ENCODE measurements at places on chromosomes 7 and 10.

GRCh38 chr10:14487488-14487883, 156.8 kb upstream of the FRMD4A start:
- DNase-seq: peak; percentile 59

- no peak for DNase-seq
Measured at GRCh38 chr7:143463556-143463955, 14.1 kb upstream of the TAS2R41 start.

DNA sequence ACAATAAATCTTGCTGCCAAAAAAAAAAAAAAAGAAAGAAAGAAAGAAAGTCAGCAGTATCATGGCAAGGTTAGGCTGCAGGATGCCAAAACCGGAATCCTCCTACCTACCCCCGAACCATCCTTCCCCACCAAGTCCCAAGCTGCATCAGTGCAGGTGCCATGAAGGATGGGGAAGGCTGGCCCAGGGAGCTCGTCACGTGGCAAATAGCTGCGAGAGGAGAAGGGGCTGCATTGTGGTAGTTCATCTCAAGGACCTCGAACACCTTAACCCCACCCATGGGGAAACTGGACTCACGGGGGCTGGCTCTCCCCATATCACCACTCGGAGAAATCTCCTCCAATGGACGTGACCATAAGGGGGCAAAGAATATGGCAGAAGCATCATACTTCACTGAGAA, 86.2 kb downstream of the TACC2 start:
- no peak for DNase-seq

- no peak for DNase-seq
Measured at GRCh38 chr7:70577078-70577477, 554.9 kb upstream of the GALNT17 start.

DNA sequence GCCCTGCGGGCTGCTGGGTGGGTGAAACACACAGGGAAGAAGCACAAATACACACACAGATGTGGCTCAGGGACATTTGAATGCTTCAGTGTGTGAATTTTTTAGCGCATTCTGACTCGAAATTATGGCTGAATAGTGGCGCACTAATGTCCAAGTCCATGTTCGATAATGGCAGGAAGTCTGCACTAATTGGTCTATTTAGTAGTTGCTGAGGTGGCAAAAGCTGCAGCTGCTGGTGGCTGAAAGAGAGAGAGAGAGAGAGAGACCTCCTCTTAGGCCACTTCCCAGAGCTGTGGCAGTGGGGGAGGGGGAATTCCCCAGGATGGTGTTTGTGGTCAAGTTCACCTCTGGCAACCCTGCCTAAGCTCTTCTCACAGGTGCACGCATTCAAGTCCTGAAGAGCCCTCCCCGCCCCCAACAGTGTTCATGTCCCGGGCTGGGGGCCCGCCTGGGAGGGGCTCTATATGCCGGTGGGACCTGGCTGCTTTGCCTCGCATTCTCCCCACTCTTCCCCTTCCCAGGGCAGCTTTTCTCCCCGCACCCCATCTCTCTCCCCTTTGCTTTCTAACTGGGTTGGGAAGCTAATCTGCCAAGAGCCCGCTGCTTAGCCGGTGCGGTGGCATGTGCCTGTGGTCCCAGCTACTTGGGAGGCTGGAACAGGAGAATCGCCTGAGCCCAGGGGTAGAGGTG, 6.0 kb upstream of the MNX1 start:
- DNase-seq: peak; percentile 71

- DNase-seq: no peak
Measured at GRCh38 chr7:150940431-150941102, 37.6 kb downstream of the KCNH2 start.

DNA sequence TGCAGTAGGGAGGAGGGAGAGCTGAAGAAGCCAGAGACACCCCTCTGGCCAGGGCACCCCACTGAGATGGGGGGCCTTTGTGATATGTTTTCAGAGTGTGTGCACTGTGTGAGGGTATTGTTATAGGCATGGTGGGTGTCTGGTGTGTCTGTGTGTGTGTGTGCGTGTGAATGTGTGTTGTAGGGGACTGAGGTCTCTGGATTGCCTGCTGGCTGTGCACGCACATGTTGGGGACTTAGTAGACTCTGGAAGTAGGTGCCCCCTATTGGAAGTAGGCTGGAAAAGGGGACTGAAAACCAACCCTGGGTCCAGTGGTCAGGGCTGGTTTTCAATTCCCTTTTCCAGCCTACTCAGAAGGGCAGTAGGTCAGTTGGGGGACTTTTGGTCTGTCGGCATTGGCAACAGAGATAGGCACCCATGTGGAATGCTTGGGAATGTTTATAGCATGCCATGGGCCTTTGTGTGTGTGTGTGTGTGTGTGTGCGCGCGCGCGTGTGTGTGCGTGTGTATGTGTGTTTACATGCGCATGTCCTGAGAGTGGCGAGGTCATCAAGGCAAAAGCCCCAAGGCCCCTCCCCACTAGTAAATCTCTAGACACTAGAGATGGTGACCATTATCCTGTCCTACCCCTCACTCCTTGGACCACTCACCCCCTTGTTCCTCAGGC, 78.8 kb downstream of the HIF1AN start:
- no peak for DNase-seq

DNA sequence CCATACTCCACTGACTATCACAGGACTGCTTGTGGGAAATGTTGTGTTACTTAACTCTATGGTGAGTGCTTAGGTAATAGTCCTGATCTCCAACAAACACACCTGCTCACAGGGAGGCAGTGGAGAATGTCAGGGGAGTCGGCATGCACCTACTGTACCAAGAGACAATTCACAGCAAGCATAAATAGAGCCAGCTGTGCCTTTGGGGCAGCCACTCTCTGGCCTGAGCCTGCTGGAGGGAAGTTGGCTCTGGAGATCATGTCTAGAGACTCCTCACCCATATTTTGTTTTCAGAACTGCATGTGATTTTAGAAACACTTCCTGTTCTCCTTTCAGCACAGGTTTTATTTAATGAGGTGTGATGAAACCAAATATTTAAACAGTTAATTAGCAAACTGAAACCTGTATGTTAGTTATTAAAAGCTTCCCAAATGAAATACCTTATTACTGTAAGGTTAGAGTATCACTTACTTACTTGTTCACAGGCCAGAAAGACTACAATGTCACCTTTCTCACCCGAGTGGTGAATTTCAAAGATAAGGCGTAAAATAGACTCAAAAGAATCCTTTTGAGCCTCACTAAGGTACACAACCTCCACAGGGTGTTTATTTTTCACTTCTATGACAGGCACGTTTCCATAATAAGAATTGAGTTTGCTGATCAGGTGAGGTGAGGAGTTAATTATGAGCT, 21.8 kb downstream of the DHX32 start:
- DNase-seq: no peak

GRCh38 chr7:151628846-151629604, 109.3 kb upstream of the RHEB start:
- DNase-seq: no peak

GRCh38 chr7:47320296-47320695, 261.6 kb downstream of the TNS3 start:
- DNase-seq: no peak

DNA sequence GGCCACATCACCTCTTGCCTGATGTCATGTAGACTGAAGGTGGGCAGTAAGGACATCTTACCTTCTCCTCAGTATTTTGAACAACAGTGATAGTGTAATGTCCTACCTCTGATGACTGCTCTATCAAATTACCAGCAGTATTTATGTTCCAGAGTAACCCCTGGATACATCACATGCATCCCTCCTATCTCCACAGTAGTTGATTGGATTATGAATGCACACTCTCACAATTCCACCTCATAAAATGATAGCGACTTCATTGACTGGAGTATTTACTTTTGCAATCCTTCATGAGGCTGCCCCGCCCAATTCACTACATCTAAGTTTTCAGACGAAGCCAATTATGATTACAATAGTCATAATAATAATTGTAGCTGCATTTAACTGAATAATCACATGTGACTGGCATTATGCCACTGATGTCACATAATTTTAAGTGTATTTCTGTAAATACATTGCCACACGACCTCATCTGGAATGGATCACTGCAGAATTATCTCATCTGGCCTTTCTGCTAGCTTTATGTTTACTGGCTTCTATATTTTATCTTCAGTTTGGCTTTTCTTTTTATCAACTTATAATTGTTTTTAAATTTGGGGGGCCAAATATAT, 268.9 kb downstream of the SLC25A13 start:
- no peak for DNase-seq

GRCh38 chr7:138618933-138619332, 82.2 kb downstream of the SVOPL start:
- DNase-seq: no peak

- no peak for DNase-seq
Measured at GRCh38 chr7:22385326-22385725, 28.4 kb upstream of the RAPGEF5 start.

DNA sequence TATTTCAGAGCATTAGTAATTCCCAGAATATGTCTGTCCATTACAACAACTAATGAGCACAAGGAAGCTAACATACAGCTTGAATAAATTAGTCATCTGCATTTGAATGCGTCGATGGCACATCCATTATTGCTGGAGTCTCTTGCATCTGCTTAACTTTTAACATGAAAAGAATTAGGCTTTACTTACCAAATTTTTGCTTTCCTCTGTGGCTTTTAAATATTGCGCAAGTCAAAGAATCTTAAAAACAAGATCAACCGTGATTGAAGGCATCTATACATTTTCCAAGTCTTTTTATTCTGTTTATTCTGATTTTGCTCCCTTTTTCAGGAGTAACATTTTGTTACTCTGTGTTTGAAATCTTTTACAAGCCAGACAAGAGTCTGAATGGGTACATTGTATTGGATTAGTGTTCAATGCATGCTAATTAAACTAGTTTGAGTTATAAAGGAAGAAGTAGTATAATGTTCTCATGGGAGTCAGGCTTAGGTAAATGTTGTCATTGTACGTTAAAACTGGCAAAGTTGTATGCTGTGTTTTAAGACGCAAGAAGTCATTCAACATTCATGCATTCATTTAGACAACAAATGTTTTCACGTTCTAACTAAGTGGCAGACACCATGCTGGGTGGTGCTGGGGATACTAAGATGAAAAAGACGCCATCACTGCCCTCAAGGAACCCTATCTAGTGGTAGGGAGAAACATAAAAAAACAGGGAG, 4.0 kb upstream of the CACNB2 start:
- no peak for DNase-seq

DNA sequence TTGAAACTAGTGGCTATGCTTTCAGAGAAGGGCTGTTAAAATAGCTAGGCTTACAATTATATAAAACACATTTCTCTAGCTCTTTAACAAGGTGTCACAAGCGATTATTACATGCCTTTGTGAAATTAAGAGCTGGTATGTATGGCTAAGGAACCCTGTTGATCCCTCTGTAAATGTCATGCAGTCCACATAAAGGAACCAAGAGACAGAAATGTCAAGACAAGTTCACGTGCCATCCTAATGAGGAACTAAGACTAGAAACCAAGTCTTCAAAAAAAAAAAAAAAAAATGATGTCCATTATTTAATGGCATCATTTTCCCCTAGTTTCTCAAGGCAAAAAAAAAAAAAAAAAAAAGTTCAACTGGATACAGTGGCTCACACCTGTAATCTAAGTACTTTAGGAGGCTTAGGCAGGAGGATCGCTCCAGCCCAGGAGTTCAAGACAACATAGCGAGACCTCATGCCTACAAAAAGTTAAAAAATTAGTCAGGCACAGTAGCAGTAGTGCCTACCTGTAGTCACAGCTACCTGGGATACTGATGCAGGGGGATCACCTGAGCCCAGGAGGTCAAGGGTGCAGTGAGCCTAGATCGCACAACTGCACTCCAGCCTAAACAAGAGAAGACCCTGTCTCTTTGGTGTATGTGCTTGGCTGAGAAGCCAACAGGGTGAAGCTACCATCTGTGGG, 63.4 kb downstream of the SRPK2 start:
- DNase-seq: no peak

GRCh38 chr10:84185526-84186175, 8.7 kb upstream of the CDHR1 start:
- DNase-seq: no peak

DNA sequence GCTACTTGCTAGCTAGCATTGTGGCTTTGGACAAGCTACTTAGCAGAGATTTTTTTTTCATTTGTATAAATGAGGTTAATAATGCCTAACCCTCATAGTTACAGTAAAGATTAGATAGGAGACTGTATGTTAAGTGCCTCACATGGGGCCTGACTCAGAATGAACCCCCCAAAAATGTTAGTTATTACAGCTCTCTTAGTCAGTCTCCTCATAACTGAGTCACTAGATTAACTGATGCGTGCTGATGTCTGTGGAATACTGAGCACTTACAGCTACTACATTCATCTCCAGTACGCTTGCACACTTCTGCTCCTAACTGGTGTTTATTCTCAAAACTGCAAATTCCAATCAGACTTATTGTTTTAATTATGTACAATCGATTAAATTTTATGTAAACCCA, 315.3 kb downstream of the SNX13 start:
- no peak for DNase-seq

- no peak for DNase-seq
Measured at GRCh38 chr7:36985866-36986400, 261.6 kb upstream of the AOAH start.

DNA sequence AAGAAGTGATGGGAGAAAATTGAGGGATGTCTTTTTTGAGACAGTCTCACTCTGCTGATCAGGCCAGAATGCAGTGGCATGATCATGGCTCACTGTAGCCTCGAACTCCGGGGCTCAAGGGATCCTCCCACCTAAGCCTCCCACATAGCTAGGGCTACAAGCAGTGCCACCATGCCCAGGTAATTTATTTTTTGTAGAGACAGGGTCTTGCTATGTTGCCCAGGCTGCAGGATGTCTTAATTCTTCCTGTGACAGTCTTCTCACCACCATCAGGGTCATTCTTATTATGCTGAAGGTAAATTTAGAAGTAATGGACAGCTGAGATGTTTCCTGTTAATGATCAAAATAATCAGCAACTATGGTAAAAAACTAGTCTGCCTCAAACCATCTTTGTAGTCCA, 7.1 kb downstream of the DNAJC9 start:
- no peak for DNase-seq

- DNase-seq: no peak
Measured at GRCh38 chr7:148540041-148540738, 50.4 kb upstream of the C7orf33 start.

GRCh38 chr7:154928136-154929005, 74.6 kb downstream of the PAXIP1 start:
- DNase-seq: peak; percentile 63

DNA sequence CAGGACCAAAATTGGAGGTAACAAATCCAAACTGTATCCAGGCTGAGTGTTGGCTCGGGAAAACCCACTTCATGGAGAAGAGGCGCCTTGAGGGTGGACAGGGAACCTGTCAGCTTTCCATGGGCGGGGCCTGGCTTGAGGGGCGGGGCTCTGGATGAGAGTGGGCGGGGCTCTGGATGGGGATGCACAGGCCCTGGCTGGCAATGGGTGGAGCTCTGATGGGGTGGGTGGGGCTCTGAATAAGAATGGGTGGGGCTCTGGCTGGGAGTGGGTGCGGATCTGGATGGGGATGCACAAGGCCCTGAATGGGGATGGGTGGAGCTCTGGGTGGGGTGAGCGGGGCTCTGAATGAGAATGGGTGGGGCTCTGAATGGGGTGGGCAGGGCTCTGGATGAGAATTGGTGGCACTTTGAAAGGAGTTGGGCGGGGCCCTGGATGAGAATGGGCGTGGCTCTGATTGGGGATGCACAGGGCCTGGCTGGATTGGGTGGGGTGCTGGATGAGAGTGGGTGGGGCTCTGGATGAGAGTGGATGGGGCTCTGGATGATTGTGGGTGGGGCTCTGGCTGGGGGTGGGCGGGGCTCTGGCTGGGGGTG, 96.6 kb upstream of the NPTX2 start:
- no peak for DNase-seq
